Activated naive CD8-positive, alpha-beta T cell treated with anti-CD3 and anti-CD28 coated beads, Interleukin-2, amount 10 ng/mL, durations not matched to agents 7 days and 5 days (primary cell): ENCODE measurements at places on chromosomes 11 and 22. TPM values are rescaled to one million over a fixed set of nuclear protein-coding genes. Genes with fewer than 3 reads are reported as not detected.

- no peak overlapping the region for H3K27ac ChIP-seq
- H3K36me3 ChIP-seq, result no peaks in the 10 kb centered on the region
- no peaks in the 10 kb centered on the region for H3K4me1 ChIP-seq
- H3K4me3 ChIP-seq, result no peak overlapping the region
- H3K27me3 ChIP-seq, result no peaks in the 10 kb centered on the region
Measured at GRCh38 chr11:103272876-103273275, 163.7 kb downstream of the DYNC2H1 start.

- H3K4me3 ChIP-seq, result no peak overlapping the region
- H3K27ac ChIP-seq, result no peak overlapping the region
- peaks cover 3% of the 10 kb centered on the region for H3K4me1 ChIP-seq
- no peaks in the 10 kb centered on the region for H3K27me3 ChIP-seq
- DNase-seq, result no peak
Measured at GRCh38 chr11:8773916-8774539, 91.4 kb downstream of the RPL27A start.

GRCh38 chr11:19359221-19360000 lies 118.7 kb upstream of the E2F8 start:
- DNase-seq, result no peak
- no peak overlapping the region for H3K27ac ChIP-seq
- H3K4me3 ChIP-seq, result no peak overlapping the region
- H3K27me3 ChIP-seq, result peaks cover 8% of the 10 kb centered on the region
- H3K36me3 ChIP-seq, result no peaks in the 10 kb centered on the region

DNA sequence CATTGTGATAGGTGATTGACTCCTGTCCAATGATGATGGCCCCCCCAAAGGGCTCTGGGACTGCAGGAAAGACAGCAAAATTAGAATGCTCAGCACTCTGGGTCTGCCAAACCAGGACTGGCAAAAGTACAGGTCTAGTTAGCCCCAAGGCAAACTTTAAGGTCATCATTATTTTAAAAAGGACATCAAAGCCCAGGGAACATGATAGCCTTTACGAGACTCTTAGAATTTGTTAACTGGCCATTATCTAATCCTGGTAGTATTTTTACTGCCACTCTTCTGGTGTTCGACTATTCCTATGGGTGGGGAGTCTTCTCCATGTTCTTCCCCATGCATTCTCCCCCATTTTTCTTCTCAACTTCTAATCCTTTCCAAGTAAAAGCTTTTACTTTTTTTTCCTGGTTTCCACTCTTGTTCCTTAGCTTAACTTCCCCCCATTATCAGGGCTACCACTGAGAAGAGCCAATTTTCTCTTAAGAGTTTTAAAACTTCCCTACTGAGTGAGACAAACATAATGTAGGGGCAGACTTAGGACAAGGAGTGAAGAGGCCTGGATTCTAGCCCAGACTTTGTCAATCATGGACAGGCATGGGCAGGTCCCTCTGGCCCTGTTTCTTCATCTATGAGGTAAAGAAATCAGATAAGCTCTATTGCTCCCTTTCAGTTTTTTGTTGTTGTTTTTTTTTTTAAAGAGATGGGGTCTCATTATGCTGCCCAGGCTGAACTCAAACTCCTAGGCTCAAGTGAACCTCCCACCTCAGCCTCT lies 7.1 kb downstream of the DDB1 start:
- H3K4me3 ChIP-seq, result no peak overlapping the region
- peaks cover 16% of the 10 kb centered on the region for H3K4me1 ChIP-seq
- H3K27me3 ChIP-seq, result no peaks in the 10 kb centered on the region

DNA sequence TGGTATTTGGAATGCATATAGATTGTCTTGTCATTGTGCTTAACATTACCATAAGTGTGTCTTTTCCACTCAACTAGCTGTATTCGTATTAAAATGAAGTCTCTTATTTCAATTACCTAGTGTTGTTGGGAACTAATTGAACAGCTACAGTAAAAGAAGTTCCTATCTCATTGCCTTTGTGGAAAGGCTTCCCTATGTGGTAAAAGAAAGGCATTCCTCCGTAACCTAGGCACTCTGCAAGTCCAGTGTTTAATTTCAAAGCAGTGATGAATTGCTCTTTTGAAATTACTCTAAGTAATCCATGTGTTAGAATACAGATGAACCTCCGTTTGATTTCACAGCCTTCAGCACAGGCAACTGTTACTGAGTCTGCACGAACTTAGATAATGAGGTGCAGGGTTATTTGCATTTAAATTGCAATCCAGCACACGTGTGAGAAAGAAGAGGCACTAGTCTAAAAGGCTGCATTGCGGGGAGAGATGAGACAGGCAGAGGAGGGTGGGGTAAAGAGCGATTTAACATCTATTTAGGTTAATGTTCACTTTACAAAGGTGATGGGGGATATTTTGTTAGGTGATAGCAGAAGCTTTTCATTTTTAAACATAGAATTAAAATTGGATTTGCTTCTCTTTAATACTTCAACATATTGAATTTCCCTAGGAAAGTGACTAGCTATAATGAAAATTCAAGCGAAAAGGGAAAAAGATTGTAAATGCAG lies 25.0 kb upstream of the CRTAM start:
- H3K36me3 ChIP-seq, result peaks cover 24% of the 10 kb centered on the region
- H3K4me3 ChIP-seq, result no peak overlapping the region
- peaks cover 26% of the 10 kb centered on the region for H3K4me1 ChIP-seq
- DNase-seq, result no peak
- no peak overlapping the region for H3K27ac ChIP-seq

Gene SLC22A25
- not detected for total RNA-seq

Gene GTSE1
- 73.8 TPM for total RNA-seq
